ENCODE measurements at places on chromosomes 6 and 20. TPM values are rescaled to one million over a fixed set of nuclear protein-coding genes. Genes with fewer than 3 reads are reported as not detected.

DNA sequence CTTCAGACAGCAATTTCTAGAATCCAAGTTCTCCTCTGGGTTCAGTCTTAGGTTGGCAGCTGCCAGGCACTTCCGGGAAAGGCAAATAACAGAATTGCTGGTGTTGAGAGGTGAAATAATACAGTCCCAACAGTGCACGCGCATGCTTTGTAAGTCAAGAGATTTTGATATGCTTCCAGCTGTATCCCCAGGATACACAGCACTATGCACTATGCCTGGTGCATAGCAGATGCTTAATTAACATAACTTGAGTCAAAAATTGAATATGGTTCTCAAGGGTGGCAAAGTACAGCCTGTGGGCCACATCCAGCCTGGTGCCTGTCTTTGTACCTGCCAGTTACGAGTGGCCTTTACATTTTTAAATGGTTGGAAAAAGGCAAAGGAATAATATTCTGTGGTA lies 18.9 kb upstream of the PMEPA1 start:
- DNase-seq: no peak

- DNase-seq: no peak
Measured at GRCh38 chr20:49275216-49275615, 2.6 kb downstream of the ZNFX1 start.

- no peak for DNase-seq
Measured at GRCh38 chr6:37558168-37558567, 58.5 kb upstream of the CCDC167 start.

- no peak for DNase-seq
Measured at GRCh38 chr6:86152546-86152945, 509.9 kb upstream of the SYNCRIP start.

- no peak for DNase-seq
Measured at GRCh38 chr6:27669624-27670301, 196.9 kb upstream of the ZNF184 start.

DNA sequence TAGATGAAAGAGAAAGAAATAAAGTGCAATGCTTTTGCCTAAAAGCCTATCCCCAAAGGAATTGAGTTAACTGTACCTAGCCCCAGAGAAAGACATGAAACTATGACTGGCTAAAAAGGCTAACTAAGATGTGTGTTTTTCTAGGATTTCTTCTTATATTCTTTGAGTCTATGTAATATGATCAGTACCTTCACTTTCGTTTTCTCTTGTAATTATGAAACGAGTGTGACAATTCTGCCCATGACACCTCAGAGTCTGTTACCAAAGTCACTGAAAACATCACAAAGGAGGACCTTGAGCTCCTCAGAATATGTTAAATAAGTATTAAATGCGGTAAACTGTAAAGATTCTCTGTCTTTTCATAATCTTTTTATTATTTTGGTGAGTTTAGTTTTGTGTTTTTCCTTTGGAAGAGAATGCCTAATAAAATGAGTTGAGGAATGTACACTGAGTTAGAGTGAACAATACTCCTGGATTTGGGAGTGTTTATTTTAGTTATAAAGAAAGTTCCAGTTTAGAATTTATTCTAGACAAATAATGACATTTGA lies 141.3 kb downstream of the FUT9 start:
- no peak for DNase-seq

DNA sequence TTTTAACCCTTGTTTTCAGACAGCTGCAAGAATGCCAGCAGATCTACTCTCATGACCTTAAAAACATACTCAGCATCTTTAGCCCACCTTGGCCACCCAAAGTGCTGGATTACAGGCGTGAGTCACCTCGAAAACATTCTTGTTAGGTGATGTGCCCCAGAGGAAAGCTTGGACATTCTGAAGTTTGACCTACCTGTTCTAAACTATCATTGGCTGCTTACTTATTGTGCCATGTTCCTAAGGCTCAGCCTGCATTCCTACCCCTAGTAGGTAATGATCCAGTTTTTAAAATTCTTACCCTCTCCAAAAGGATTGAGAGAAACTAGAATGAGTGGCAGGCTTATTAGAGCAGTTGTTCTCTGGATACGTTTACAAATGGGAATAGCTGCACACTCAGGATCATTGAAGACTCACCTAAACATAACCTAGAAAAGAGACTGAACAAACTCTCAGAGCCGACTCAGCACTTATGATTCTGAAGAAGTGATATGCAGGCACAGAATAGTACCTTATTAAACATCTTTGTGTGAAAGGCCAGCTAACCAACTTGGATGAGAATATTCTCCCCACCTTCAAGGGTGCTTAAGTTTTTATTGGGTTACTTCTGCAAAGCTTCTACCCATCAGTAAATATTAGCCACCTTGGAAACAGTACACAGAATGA lies 362.1 kb downstream of the NRN1 start:
- DNase-seq: no peak

- DNase-seq: peak; percentile 86
Measured at GRCh38 chr20:31566658-31567379, 38.3 kb upstream of the ID1 start.

- DNase-seq: no peak
Measured at GRCh38 chr20:49513009-49513408, 30.5 kb upstream of the KCNB1 start.

DNA sequence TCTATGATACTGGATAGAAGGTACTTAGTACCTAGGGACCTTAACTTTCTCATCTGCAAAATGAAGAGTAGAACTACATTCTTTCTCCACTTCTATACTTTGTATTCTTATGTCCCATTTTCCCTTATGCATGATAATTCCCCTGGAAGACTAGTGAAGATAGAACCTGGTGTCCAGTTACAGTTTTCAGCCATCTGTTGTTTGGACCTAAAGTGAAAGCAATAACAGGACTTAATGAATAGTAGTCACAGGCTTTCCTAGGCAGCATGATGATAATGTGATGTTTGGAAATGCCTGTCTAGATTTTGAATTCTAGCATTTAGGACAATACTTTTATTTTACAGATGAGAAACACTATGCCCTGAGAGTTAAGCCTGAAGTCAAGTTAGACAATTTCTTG lies 153.8 kb downstream of the RIMS1 start:
- DNase-seq: no peak

GRCh38 chr20:62734326-62734725 lies 25.7 kb downstream of the NTSR1 start:
- DNase-seq: no peak

- no peak for DNase-seq
Measured at GRCh38 chr20:35552914-35553313, 11.0 kb downstream of the ERGIC3 start.

DNA sequence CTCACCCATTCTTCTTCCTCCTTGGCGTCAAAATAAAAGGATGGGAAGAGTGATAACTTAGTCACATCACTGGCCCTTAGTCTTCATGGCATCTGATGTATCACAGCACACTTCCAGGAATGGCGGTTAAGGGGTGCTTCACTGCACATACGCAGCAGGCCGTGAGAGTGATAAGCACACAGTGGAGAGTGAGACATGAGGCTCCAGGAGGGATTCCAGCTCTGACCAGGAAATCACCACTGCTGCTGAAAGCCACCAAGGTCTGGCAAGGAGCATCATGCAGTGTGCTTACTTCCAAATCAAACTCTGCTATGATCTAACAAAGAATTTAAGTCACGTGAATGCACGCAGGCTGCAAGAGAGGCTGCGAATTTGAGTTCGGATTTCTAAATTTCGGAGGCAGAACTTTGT lies 62.4 kb downstream of the ARID1B start:
- DNase-seq: no peak

- DNase-seq: no peak
Measured at GRCh38 chr6:163201855-163202254, 212.7 kb upstream of the QKI start.

DNA sequence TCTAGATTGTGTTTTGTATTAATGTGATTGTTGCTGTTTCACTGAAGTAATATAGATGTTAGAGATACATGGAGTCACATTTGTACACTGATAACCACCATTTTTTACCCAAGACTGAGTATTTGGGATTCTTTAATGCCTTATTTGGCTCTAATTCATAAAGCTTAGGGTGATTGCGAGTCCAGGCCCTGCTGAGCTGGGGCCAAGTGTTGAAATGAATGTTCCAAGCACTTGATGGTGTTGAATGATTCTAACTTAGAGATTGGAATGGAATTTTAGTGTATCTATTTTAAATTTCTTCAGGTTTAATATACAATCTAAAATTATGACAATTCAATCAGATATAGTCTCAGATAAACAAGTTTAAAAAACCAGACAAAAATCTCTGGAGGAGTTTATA lies 329.4 kb upstream of the SLC35B3 start:
- DNase-seq: no peak

GRCh38 chr20:2329286-2329685 lies 33.5 kb downstream of the TGM3 start:
- no peak for DNase-seq

GRCh38 chr20:37945091-37945547 lies 42.2 kb downstream of the VSTM2L start:
- no peak for DNase-seq

DNA sequence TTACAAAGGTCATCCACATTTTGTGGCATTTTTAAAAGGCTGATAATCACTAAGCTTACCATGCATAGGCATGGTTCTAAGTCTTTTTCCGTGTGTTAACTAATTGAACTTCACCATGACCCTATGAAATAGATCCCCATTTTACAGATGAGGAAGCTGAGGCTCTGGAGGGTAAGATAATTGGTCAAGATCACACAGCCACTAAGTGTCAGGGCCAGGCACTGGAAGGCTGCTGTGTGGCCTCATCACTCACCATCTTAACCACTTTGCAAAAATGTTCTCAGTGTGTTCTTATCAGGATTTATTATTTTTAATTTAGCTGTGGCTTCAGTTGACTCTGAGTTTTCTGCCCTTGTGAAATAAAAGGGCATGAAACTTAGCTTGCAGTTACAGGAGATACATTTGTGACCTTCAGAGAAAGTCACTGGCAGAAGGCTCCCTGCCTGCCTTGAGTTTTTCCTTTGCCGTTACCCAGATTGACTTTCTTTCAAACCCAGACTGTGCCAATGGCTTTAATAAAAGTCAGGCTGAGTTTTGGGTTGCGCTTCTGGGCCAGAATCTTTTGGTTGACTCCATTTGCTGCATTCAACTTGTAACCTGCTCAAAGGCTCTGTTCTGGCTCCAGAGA lies 82.0 kb downstream of the EZR start:
- no peak for DNase-seq

- DNase-seq: no peak
Measured at GRCh38 chr6:34894693-34895092, 5.6 kb downstream of the ANKS1A start.

DNA sequence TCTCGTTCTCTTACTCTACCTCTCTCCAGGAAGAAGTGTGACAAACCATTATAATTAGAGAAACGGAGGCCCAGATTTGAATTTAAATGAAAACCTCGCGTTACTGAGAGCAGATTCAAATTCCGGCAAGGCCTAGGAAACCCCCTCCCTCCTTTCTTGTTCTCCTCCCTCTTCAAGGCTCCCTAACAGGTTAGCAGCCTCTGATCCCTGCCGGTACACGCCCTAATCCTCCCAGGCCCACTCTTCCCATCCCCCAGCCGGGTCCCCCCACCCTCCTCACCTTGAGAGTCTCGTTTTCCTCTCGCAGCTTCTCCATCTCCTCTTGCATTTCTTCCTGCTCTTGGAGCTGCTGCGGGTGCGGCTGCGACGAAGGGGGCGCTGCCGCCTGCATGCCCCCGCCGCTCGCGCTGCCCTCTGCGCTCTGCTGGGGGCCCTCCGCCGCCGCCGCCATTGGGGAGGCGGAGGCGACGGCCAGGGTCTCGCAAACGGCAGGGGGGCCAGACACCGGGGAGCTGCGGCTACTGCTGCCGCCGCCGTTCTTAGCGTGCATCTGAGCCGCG lies 3.8 kb downstream of the MTCL3 start:
- DNase-seq: peak; percentile 44

HCRTR2 gene
- 0.35 TPM for polyA plus RNA-seq

MOG gene
- not detected for polyA plus RNA-seq

FGD2 gene
- polyA plus RNA-seq: 5.2 TPM

EPPIN gene
- polyA plus RNA-seq: not detected

C6orf163 gene
- 0.64 TPM for polyA plus RNA-seq

GSTA2 gene
- 383 TPM for polyA plus RNA-seq

SERINC1 gene
- polyA plus RNA-seq: 169 TPM

PTCRA gene
- polyA plus RNA-seq: not detected

TRAM2 gene
- polyA plus RNA-seq: 29.6 TPM

Measured in hepatocyte (in vitro differentiated cells).